ENCODE measurements at places on chromosomes 2 and 18.

- DNase-seq = no peak
These were observed 61.2 kb upstream of the B3GNT7 start for GRCh38 chr2:231334179-231334930.

GRCh38 chr18:45456090-45457021, 158.9 kb upstream of the SLC14A2 start:
- DNase-seq = no peak

DNA sequence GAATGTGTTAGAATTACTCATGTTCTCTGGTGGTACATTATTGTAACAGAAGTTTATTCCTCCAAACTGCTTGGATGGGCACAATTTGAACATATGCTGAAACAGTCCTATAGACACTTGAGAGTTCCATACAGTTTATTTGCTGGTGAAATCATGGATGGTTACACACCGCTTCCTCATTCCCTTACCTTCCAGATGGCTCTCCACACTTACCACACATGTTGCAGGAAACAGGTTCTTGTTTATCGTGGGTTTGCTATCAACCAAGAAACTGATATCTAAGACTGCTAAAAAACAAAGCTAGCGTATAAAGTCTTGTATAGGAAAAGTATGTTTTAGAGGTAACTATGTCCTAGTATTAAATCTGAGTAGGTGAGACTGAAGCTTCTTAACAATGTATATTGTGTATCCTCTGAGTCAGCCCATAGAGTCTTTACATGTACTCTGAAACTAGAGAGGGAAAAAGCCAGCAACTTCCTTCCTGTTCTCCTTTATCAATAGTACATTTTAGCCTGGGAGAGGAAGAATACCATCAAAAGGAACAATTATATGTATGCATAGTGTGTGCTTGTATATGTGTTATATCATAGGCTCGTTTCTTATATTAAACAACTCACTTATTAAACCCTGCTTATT, 313.1 kb downstream of the PLCL1 start:
- DNase-seq = no peak

GRCh38 chr2:1965726-1966125, 221.4 kb upstream of the PXDN start:
- no peak for DNase-seq

DNA sequence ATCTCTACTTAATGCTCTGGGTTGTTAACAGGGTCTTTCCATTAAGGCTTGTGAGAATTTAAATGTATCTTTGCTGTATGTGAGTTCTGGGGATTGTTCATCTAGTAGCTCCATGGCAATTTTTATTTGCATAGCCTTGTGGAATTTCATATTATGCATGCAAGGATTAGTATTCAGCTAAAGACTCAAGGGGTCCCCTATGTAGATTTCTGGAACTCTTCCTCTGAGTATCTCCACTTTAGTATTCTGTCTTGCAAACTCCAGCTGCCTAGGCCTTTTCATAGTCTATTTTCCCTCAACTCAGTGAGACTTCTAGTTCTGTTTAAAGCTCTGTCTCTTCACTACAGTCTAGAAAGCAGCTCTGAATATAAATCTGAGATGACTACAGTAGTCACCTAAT, 304.6 kb upstream of the REV1 start:
- no peak for DNase-seq

DNA sequence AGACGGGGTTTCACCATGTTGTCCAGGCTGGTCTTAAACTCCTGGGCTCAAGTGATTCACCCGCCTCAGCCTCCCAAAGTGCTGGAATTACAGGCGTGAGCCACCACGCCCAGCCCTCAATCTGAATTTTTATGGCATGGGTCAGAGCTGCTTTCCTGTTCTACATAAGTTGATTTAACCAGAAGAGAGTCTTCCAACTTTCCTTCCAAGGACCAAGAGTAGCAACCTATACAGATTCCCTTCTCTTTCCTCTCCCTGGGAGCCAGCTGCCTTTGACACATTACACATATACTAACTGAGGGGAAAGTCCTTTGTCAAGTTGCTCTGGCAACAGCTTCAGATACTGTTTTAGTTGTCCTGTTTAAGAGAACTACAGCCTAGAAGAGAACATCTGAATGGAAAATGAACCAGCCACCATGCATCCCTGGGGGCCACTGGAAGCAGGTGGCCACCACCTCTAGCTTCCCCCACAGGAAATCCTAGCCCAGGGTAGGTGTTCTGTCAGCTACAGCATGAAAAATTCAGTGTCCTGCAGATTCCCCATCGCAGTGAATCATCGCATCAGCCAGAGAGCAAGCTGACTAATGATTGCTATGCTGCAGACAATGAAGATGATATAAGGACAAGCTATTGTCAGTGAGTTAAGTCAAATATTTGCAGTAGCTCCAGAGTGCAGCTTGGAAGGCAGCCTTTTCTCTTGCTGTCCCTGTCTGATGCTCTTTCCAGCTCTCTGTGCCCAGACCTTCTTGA, 62.9 kb downstream of the POMC start:
- DNase-seq = peak; percentile 10

DNA sequence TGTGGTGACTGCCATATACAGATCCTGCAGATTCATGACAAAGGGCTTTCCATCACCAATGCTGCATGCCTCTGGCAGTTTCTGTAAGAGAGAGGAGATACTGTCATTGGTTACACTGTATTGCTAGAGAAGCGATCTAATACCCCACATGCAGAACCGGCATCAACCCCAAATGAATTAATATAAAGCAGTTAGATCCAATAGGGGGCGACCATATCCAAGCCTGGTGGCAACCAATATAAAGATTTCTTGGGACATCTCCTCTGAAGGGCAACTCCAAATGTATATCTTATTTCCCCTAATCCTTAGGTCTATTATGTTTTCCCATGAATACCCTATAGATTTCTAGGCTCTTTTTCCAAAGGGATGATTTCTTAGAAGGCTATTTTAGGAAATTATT, 17.4 kb upstream of the IHH start:
- DNase-seq = no peak

All from AG04450 (cell line).